ENCODE measurements at places on chromosomes 16 and 17.

- DNase-seq: no peak
These were observed 3.4 kb upstream of the ABCC11 start for GRCh38 chr16:48250520-48251278.

- peak; percentile 82 for DNase-seq
These were observed 7.4 kb upstream of the ABR start for GRCh38 chr17:1186923-1187771.

- peak; percentile 27 for DNase-seq
These were observed 268.0 kb upstream of the TNRC6C start for GRCh38 chr17:77690271-77691161.

- no peak for DNase-seq
These were observed 1.5 kb upstream of the TOX3 start for GRCh38 chr16:52548261-52549010.

Measured in stimulated activated naive CD8-positive, alpha-beta T cell treated with anti-CD3 and anti-CD28 coated beads, Interleukin-15, Interleukin-2, amounts not matched to agents 100 U/mL and 50 U/mL, for 24 hours (primary cell).